ENCODE measurements at places on chromosomes 5 and 9.
A peak's percentile ranks its signal among the peaks of the same experiment; 100 is the strongest.

GRCh38 chr5:171418982-171419687, at the start of gene FGF18:
Gene FGF18 (plus strand): TSS chr5:171419647. CDS start chr5:171420200, 553 bp downstream.
- peak; percentile 76 for DNase-seq

GRCh38 chr5:80204808-80205614, 50.8 kb downstream of the SERINC5 start:
- DNase-seq: peak; percentile 73

GRCh38 chr5:75081510-75081909, 29.2 kb upstream of the GCNT4 start:
- DNase-seq: no peak

- peak; percentile 76 for DNase-seq
Observed at GRCh38 chr5:39080597-39081204, 6.5 kb upstream of the RICTOR start.

- DNase-seq: no peak
Observed at GRCh38 chr9:137160716-137161557, 8.9 kb downstream of the LRRC26 start.

DNA sequence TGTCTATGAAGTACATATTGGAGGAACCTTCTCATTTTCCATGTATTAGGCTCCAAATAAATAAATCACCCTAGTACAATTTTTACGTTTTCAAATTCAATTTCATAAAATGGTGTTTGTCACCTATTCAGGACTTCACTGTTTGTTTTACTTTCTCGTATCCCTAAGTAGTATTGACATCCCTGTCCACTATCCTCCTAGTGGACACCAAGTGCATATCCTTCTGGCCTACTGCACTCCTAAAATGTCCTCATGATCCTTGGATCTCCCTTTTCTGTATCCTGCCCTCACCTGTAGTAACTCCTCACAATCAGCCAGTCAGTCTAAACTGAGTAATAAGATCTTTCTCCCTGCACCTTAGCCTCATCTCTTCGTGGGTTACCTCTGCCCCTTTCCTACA, 539.9 kb downstream of the DMRTA1 start:
- DNase-seq: no peak

DNA sequence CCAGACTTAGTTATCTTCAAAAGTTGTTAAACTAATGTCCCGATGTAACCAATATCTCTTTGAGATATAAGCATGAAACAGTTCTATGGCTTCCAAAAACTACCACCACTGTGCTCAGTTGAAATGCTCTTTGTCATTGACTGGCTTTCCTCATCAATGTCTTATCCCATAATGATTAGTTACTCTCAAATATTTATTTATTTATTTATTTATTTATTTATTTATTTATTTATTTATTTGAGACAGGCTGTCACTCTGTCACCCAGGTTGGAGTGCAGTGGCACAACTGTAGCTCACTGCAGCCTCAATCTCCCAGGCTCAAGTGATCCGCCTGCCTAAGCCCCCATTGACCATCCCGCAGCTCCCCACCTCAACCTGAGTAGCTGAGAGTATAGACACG, 28.0 kb upstream of the MLLT3 start:
- no peak for DNase-seq

DNA sequence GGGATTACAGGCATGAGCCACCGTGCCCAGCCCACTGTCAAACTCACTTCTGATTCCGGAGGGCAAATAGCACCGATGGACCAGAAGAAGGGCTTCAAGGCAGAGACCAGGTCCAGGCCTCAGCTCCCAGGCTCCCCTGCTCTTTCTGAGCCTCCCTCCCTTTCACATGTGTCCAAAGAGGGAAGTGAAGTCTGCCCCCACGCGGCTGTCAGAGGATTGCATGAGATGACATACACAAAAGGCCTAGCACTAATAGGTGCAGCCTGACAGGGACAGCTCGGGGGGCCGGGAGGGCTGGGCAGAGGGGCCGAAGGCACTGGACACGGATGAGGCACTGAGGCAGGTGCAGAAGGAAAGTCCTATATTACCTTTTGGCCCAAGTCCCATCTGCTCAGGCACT, 16.1 kb downstream of the FBP1 start:
- DNase-seq: peak; percentile 61

DNA sequence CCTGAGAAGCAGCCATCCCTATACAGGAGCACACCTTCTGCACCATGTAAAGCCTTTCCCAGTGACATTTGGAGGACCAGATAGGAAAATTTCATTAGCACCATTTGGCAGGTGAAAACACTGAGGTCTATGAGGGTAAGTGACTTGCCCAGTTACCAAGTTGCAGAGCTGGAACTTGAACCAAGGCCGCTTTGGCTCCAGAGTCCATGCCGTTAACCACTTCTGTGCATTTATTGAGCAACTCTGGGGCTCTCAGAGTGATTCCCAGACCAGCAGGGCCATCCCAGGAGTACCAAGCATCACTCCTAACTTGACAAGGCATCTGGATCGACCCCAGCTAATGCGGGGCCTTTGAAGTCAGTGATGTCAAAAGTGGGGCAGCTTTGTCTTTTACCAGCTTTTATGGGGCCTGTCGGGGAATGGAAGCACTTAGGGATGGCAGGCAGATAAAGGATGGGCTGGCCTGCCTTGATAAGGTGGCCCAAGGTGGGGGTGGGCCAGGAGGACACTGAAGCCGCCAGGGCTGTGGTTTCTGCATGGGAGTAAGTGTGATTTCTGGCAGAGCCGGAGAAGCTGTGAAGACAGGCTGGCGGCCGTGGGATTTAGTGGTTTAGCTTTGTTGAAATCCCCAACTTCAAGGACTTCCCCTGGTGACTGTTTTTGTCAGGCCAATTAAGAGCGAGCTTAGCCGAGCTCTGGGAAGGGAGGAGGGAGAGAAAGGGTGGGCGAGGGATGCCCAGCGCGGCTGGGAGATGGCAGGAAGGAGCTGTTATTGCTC, 127.3 kb downstream of the MACROH2A1 start:
- peak; percentile 60 for DNase-seq

DNA sequence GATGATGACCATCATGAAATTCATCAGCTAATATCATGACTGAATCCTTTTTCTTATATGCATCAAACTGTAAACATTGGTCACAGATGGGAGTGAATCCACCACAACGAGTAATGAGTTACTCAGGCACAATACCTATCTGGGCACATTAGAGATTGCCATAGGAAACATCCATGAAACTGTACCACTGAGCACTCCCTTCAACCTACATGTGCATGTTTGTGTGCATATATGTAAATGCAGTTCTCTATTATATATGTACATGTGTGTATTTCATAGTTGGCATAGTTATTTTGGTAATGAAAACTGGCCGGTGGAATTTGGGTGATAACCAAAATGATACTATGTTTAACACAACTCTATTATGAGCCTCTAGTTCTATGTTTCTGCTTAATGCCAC, 387.3 kb upstream of the ARRDC3 start:
- no peak for DNase-seq

GRCh38 chr5:90983148-90983547, 400.0 kb downstream of the ARRDC3 start:
- DNase-seq: peak; percentile 34

- no peak for DNase-seq
Observed at GRCh38 chr9:110170357-110171257, 37.4 kb downstream of the C9orf152 start.

DNA sequence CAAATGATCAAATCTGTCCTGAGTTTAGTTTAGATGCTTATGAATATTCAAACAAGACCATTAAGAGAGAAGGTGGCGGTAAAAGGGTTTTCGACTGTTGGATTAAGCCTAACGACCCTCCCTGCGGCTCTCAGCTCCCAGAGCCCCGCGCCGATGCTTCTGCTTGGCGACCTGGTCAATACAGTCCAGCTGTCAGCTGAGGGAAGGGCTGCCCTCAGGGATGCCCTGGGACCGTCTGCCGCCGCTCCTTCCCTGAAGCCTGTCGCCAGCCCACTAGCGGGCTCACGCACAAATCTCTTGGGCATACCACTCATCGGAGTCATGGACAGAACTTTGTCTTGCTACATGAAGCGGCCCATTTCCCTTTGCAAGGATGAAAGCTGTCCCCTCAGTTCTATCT, 136.6 kb upstream of the RAPGEF1 start:
- DNase-seq: no peak

GRCh38 chr5:146565764-146566367, 49.9 kb upstream of the GPR151 start:
- DNase-seq: peak; percentile 76

DNA sequence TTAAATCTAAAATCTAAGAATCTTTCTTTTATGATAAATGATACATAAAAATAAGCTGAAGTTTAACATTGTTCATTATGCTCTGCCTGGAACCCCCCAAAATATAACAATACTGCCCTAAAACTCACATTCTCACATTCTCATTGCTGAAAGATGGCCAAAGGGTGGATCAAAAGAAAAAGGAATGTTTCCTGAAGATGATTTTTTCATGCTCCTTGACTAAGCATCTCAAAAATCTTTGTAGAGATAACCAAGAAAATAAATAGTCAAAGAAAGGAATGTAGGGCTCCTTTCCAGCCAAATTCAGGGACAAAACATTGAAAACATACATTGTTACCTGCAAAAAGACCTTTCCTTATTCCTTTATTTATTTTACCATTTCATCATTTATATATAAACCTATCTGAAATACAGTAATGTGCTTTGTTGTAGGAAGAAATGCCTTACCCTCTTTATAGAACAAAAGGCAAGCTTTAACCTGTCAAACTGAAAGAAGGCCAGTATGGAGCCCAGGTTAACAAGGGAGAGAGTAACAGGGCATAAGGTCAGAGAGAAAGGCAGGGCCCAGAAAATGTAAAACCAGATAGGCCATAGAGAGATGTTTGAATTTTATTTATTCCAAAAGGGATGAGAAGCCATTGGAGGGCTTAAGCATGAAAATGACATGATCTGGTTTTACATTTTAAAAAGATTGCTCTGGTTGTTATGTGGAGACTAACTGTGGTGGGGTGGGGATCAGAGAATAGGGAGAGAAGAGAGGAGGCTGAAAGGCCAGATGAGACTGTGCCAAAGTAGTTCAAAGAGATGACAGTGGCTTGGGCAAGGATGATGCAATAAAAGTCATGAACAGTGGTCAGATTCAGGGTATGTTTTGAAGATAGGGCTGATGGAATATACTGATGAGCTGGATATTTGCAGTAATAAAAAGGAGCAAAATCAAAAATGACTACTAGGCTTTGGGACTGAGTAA, 37.3 kb upstream of the CDK5RAP2 start:
- DNase-seq: no peak

GRCh38 chr5:132223861-132224260, 3.8 kb downstream of the P4HA2 start:
- DNase-seq: no peak

GRCh38 chr9:76115396-76115795, 224.9 kb downstream of the PCSK5 start:
- DNase-seq: no peak

GRCh38 chr5:43421450-43422133, 9.4 kb upstream of the CCL28 start:
- DNase-seq: no peak

DNA sequence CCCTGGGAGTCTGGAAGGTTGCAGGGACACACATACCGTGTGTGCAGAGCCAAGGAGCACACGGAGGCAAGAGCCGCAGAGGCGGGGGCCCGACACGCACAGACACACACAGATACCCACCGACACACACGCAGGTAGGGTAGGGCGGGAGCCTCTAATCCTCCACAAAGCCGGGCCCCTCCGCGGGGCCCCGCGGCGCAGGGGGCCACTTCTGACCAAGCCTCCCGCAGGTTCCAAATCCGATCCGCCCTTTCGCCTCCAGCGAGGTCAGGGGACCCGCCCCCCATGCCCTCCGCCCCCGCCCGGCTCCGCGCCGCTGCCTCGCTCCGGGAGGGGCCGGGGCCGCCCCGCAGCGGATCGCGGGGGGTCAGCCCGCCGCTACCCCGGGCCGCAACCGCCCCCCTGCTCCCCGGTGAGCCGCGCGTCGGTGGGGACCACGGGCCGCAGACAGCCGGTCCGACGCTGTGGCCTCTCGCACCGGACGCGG, 1.4 kb upstream of the LMX1B start:
- no peak for DNase-seq

- DNase-seq: no peak
Observed at GRCh38 chr9:2125906-2126305, 110.8 kb downstream of the SMARCA2 start.

DNA sequence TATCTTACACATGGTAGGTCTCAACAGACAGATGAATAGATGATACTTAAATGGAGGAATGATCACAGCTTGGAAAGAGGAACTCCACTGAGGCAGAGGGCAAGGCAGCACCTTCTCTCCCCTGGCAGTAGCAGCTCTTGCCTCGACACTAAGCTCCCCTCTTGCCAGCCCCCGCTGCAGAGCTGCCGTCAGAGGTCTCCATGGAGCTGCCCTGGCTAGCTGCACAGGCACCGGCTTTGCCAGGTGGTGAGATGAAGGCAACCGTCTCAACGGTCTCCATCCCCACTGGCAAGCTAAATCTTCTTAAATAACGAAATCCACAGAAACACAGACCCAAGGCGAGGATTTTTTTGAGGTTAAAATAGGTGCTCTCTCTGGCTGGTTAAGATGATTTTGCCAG, 81.2 kb downstream of the CRB2 start:
- no peak for DNase-seq

GRCh38 chr5:63029891-63030290, 451.3 kb downstream of the LRRC70 start:
- no peak for DNase-seq

GRCh38 chr9:134669399-134669955, 27.9 kb downstream of the COL5A1 start:
- DNase-seq: no peak

- no peak for DNase-seq
Observed at GRCh38 chr9:137967280-137967953, 89.8 kb downstream of the CACNA1B start.

- DNase-seq: no peak
Observed at GRCh38 chr5:67118050-67118620, 78.5 kb downstream of the CD180 start.

- DNase-seq: no peak
Observed at GRCh38 chr5:18397891-18398290, 763.6 kb downstream of the TAF11L14 start.

DNA sequence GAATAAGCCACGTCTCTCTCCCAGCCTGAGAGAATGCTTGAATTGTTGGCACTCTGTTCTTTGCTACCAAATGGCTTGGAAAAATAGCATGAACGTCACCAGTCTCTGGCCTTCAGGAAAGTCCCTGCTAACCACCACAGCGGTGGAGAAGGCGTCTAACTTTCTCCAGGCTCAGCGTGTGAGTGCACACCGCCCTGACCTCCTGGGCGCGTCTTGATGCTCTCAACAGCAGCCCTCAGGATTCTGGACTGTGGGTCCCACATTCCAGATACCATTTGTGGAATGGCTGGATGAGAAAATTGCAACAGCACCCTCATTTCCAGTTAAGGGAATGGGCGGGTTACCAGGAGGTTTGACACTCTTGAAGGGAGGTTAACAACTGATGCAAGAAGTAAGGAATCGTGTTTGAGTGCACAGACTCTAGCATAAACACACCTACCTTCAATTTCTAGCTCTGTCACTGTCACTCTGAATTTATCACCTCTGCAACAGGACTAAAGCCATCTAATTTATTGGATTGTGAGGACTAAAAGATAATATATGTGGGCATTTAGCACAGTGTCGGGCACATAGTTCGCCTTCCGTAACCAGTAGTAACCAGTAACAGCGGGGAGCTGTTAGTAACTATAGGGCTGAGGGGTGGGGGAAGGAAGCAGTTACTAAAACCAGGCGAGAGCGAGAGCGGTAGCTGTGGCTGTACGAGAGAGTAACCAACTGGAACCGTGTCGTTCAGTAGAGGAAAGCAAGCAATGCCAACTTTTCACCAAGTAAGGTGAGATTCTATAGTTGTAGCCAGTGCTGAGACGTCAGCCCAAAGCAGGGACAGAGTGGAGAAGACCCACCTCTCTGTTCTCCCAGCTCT, 807 bp upstream of the PLGRKT start:
- DNase-seq: peak; percentile 18

GRCh38 chr5:140073296-140073695, 30.2 kb upstream of the NRG2 start:
- peak; percentile 25 for DNase-seq

- no peak for DNase-seq
Observed at GRCh38 chr5:117235786-117236185, 661.2 kb upstream of the SEMA6A start.

Measured in hepatocyte (in vitro differentiated cells).